ENCODE measurements at places on chromosomes 5 and 9. TPM values are rescaled to one million over a fixed set of nuclear protein-coding genes. Genes with fewer than 3 reads are reported as not detected.

KIF20A gene
- polyA plus RNA-seq: 40.5 TPM

NME5 gene
- polyA plus RNA-seq: 25.8 TPM

PCDHB10 gene
- polyA plus RNA-seq: 6.6 TPM

DNA sequence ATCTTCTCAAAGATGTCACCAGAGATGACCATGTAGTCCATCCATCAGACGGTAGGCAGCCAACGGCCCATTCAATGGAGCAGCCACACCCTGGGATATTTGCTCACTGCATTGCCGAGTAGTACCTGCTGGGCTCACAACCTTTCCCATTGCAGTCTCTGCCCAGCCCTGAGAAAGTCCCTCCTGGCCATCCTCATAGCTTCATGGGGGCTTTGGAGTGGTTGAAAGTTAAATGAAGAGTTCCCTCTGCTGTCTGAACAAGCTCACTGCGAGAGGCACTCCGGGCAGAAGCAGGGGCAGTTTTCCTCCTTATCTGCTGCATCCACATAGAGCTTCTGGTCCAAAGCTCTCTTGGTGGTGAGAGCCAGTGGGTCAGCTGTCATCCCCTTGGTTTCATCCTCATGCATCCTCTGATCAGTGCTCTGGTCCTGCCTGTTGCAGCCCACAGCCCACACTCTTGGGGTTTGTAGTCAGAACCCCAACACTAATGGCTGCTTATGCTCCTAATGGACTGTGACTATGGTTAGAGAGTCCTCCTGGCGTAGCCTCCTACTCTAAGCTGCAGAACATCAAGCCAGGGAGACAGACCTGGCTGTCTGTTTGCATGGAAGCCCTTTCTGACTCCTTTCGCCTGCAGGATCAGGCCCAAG, 23.3 kb downstream of the TNFSF8 start:
- DNase-seq: no peak

- DNase-seq: no peak
These were observed 6.0 kb upstream of the EFNA5 start for GRCh38 chr5:107676702-107677101.

GRCh38 chr9:77455312-77455927, 192.7 kb downstream of the GNA14 start:
- no peak for DNase-seq

All from renal pelvis (tissue), 12 donors.